Hindlimb muscle (tissue), 1 donor: ENCODE measurements at places on chromosomes 2 and 18.
A peak's percentile ranks its signal among the peaks of the same experiment; 100 is the strongest.

- DNase-seq: no peak
Observed at GRCh38 chr18:48790226-48790863, 160.4 kb downstream of the SMAD7 start.

GRCh38 chr2:233146194-233146593 is 86.1 kb downstream of the INPP5D start:
- DNase-seq: no peak

GRCh38 chr18:48446582-48447225 is 37.5 kb upstream of the ZBTB7C start:
- DNase-seq: peak; percentile 81

GRCh38 chr2:85399183-85399455 is 11.0 kb downstream of the CAPG start:
- no peak for DNase-seq
